Tracheal epithelial cell (primary cell): ENCODE measurements at places on chromosomes 13 and 19. TPM values are rescaled to one million over a fixed set of nuclear protein-coding genes. Genes with fewer than 3 reads are reported as not detected.

KCNC3 gene
- total RNA-seq: under 0.01 TPM in 2 replicates

CELF5 gene
- under 0.01 TPM in 1 of 2 replicates, not detected in the other for total RNA-seq

SRRM5 gene
- total RNA-seq: not detected in 2 replicates

CEACAM16 gene
- not detected in 2 replicates for total RNA-seq

ZNF534 gene
- total RNA-seq: not detected in 2 replicates

CACNG8 gene
- total RNA-seq: not detected in 2 replicates

ZNF135 gene
- 1.5 and 1.7 TPM in 2 replicates for total RNA-seq

OR10H4 gene
- not detected in 2 replicates for total RNA-seq

LGALS13 gene
- not detected in 2 replicates for total RNA-seq

ZNF320 gene
- 17.1 and 30.8 TPM in 2 replicates for total RNA-seq

SIGLEC10 gene
- not detected in 2 replicates for total RNA-seq

WDR87 gene
- under 0.01 TPM in 1 of 2 replicates, not detected in the other for total RNA-seq

PROZ gene
- not detected in 2 replicates for total RNA-seq

CEP89 gene
- 4.7 and 7.5 TPM in 2 replicates for total RNA-seq

GPC6 gene
- 4.0 and 16.6 TPM in 2 replicates for total RNA-seq

PRR19 gene
- under 0.01 and 0.43 TPM in 2 replicates for total RNA-seq

STOML3 gene
- total RNA-seq: not detected in 2 replicates

CADM4 gene
- total RNA-seq: 9.6 and 13.3 TPM in 2 replicates

CAB39L gene
- total RNA-seq: 6.3 and 13.2 TPM in 2 replicates

CYP4F11 gene
- total RNA-seq: 3.9 and 4.0 TPM in 2 replicates

ARRDC5 gene
- total RNA-seq: not detected in 2 replicates

CALR3 gene
- 0.64 TPM in 1 of 2 replicates, not detected in the other for total RNA-seq

LGALS14 gene
- not detected in 2 replicates for total RNA-seq

CYSLTR2 gene
- under 0.01 TPM in 1 of 2 replicates, not detected in the other for total RNA-seq

UBE2L5 gene
- not detected in 2 replicates for total RNA-seq
